LoVo (cell line): ENCODE measurements at places on chromosomes 3 and 15.

- peak; percentile 64 for DNase-seq
Measured at GRCh38 chr3:123750659-123751420, 133.3 kb downstream of the MYLK start.

- DNase-seq, result no peak
Measured at GRCh38 chr15:53566912-53567311, 192.6 kb downstream of the WDR72 start.

DNA sequence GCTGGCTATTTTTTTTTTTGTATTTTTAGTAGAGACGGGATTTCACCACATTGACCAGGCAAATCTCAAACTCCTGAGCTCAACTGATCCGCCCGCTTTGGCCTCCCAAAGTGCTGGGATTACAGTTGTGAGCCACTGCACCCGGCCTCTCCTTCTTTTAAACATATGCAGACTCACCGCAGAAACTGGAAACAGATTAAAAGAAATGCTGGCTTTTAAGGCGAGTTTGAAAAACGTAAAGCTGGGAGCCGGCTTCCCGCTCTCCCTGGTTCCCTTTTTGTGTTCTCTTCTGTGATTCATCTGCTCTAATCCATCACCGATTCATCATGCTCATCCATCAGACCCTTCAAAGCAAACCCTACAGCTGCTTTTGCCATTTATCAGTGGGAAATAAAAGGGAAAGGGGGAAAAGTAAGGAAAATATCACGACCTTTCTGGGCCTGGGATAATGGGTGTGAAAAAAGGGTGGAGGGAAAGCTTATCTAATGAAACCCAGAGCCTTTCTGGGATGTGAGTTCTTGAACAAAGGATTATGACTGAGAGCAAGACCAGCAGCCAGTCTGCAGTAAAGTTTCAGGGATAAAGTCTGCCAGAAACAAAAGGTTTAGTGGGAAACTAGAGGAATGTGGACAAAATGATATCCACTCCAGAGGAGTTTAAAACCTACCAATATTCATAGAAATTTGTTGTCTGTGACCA lies 92.3 kb upstream of the LRIG1 start:
- no peak for DNase-seq

GRCh38 chr3:29067007-29067406 lies 213.9 kb upstream of the RBMS3 start:
- no peak for DNase-seq

GRCh38 chr15:87755226-87755625 lies 501.3 kb downstream of the NTRK3 start:
- no peak for DNase-seq

DNA sequence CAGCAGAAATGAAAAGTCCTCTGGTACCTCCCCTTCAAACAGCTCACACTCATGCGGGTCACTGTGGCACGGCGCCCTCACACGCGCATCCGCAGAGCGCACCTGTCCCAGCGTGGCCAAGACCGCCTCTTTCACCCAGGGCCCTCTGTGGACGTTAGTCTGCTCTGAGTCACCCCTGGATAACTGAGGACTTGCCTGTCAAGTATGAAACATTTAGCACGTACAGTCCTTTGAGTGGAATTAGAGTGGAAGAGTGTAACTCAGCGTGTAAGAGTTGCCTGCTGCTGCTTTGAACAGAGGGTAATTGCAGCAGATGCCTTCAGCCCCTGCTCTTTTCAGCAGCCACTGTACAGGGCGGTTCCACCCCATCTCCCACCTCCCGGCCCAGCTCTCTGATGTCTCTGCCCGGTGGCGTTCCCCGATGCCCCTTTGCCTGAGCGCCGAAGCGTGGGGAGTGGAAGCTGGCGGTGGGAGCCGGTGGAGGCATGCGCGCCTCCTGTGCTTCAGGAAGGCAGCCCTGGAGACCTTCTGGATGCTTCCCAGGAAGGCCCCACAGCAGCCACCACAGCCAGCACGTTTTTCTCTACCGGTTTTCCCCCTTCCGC lies 23.0 kb downstream of the CPN2 start:
- DNase-seq, result no peak

- peak; percentile 38 for DNase-seq
Measured at GRCh38 chr3:46943237-46944187, 33.0 kb downstream of the CCDC12 start.
